NCI-H69 (cell line): ENCODE measurements at places on chromosomes 1 and 21.
A peak's percentile ranks its signal among the peaks of the same experiment; 100 is the strongest.

DNA sequence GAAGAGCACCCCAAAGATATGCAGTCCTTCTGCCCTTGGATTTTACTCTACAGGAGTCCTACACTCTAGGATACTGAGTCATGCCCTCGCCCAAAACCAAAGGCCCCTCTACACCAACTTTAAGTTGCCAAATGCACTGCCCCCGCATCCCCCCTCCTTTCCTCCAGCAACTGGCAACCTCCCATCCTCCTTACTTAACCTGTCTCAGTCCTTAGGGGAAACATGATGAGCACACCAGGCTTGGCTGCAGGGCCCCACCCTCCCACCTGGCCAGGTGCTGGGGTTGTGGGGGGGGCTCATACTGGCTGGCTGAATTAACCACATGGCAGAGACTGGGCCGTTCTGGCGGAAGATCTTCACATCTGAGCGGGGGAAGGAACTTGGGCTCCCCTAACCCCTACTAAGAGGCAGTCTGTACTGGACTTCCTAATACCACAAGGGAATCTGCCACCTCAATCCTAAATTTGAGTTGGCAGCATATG is 1.2 kb downstream of the HDGF start:
- DNase-seq: peak; percentile 95

GRCh38 chr1:43868741-43869067 is 64.9 kb upstream of the ARTN start:
- no peak for DNase-seq

DNA sequence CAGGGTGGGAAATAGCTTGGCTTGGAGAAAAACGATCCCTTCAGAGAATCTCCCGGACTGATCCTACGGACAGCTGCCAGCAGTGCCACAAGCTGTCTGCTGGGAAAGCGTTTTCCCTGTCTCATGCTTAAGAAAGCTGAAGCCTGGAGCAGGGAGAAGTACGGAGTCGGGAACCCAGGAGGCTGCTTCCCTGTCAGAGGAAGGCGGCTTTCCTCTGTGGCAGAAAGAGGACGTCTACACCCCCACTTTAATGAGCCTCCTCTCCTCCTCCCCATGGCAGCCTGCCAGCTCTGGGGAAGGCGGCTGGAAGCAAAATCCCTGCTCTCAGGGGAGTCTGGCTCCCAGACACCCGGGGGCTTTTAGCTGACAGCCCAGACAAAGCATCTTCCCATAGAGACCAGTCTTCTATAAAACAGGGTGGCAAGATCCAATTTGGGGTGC is 7.3 kb downstream of the KIF21B start:
- DNase-seq: peak; percentile 96

- no peak for DNase-seq
Measured at GRCh38 chr1:6465461-6466005, 440 bp downstream of the TNFRSF25 start.

DNA sequence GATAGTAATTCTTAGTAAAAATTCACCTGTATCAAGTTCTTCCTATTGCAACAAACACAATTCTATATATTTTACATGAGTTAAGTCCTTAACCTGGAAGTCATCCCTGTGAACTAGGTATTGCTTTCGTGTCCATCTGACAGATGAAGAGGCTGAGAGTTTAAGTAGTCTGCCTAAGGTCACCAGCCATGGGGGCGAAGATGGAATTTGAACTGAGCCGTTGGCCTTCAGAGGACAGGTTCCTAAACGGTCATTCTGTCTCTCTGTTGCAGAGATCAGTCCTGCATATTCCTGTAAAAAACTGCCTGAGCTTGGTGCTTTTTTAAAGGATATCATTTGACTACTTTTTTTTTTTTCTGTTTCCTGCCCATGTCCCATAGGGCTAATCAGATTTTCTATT is 10.2 kb upstream of the POFUT2 start:
- DNase-seq: no peak

DNA sequence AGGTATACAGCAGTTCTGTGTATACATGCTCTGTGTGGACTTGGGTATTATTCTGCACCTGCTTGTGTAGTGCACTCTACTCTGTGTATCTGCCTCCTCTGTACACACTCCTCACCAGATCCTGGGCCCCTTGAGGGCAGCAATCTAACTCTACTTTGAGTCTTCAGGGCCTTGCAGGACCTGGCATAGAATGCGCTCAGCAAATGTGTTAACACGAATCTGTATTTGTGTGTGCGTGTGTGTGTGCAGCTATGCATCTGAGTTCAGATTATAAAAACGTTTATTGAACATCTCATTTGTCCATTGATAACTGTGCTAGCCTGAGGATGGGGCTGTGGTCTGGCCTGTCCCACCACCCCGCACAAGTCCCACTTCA is 3.9 kb upstream of the MEF2D start:
- DNase-seq: peak; percentile 61

GRCh38 chr21:41926117-41926806 is 27.6 kb downstream of the C2CD2 start:
- DNase-seq: peak; percentile 12

- DNase-seq: no peak
Measured at GRCh38 chr1:30753660-30754123, 3.9 kb downstream of the LAPTM5 start.

GRCh38 chr21:31255896-31256295 is 88.2 kb downstream of the TIAM1 start:
- peak; percentile 87 for DNase-seq

DNA sequence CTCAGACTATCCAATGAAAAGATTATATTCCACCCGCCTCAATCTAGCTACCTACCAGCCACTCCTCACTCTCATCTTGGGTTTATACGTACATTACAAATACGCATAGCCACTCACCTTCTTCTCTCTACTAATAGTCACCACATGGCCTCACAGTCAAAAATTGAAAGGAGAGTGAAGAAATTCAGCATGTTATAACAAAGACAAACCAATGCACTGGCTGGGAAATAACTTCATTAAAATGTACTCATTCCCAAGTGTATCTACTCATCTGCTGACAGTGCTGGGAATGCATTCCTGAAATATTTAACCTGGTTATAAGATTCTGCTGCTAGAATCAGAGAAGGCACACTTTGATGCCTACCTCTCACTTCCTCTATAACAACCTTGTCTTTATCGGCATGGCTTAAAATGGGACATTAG is 6.5 kb downstream of the ZNF644 start:
- no peak for DNase-seq

GRCh38 chr1:27858072-27858948 is 14.0 kb upstream of the THEMIS2 start:
- peak; percentile 85 for DNase-seq

DNA sequence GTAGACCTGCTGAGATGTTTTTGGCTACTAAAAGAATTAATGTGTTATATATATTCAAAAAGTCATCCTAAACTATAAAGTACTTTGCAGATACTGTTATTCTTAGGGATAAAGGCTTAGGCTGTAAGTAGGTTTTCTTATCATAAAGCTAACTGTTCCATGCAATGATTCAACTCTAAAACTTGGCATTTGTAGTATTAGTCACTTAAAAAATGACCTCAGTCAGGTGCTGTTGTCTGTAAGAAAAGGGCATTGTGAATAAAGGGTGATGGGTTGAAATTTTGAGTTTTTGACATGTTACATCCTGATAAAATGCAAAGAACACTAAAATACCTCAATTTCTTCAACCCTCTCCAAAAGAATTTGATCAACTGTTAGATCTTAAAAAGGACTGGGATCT is 32.9 kb downstream of the ADCY10 start:
- no peak for DNase-seq

- DNase-seq: no peak
Measured at GRCh38 chr1:169217636-169218035, 111.1 kb downstream of the ATP1B1 start.

DNA sequence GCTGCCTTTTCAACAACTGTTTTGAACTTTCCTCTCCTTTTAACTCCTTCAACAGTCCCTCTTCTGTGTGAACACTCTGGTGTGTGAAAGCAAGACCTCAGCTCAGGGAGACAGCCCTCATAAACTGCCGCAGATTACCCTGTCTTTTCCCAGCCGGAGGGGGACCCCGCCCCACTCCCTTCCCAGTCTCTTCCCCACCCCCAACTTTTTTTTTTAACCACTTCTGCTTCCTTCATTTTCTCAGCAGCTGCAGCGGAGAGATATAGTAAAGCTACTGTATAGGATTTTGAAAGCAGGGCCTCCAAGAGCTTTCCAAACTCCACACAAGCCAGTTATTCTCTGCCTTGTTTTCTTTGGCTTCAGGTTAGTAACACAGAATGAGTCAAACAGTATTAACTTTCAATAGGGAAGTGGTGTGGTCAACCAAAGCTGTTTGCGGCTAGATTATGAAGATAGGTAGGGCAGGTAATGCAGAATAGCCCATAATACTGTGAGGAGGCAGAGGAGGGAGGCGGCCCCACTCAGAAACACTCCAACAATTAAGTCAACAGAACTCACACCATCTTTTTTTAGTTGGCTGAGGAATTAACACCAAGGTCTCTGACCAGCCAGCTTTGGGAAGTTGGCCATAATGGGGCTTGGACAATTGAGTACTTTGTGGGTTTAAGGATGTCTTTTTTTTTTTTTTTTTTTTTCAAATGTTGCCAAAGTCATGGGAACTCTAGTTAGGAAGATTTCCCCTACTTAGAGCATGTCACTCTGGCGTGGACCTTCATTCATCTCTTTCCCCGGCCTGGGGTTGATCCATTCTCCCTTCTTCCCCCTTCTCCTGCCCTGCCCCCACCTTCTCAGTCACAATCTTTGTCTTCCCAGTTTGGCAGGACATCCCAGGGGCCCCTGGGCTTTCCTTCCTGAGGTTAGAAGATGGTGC is 177.0 kb downstream of the CLIC6 start:
- peak; percentile 58 for DNase-seq

- no peak for DNase-seq
Measured at GRCh38 chr1:184598403-184599193, 156.1 kb downstream of the EDEM3 start.

GRCh38 chr1:27643600-27644368 is 8.8 kb upstream of the FGR start:
- peak; percentile 44 for DNase-seq

DNA sequence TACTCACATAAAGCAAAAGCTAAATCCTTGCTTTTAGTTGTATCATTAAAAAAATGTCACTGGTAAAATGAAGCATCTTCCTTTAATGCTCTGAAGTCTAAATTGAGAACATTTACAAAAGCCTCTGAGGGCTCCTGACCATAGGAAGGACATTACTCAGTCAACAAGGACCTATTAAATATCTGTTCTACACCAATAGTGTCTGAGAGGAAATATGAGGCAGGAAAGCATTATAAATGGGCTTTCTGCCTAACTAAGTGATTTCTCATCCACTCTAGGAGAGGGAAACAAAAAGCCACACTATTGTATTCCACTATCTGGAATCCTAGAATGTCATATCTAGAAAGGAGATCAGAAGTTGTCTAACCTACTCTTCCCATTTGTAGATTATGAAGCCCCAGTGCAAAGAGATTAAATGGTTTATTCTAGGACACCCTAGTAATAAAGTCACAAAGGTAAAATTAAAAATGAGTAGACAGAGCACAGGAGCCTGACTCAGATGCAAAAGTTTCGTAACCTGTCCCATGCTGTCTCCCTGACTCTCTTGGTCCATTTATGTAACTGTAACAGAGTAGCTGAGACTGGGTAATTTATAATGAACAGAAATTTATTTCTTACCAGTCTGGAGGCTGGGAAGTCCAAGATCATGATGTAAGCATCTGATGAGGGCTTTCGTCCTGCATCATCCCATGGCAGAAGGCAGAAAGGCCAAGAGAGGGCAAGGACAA is 17.6 kb downstream of the RGS1 start:
- DNase-seq: no peak

DNA sequence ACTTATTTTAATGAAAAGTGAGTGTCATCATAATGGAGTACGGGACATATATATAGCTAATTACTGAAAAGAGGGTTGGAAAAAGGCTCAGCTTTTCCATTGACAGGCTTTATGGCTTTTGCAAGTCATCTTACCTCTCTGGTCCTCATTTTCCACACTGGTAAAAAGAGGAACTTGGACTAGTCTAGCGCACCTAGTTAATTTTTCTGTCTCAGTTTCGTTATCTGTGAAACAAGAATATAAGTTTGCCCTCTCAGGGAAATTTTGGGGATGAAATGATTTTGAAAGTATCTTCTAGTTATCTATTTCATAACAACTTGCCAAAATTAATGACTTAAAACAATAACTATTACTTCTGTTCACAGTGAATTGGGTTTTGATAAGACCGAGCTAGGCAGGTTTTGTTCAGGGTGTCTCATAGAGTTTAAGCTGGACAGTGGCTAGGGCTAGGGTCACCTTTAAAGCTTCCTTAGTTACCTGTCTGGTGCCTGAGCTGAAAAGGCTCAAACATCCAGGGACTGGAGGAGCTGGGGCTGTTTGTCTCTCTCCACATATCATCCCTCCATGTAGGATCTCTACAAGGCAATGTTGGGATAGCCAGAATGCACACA is 91.7 kb downstream of the TYW3 start:
- no peak for DNase-seq

- peak; percentile 74 for DNase-seq
Measured at GRCh38 chr1:93581917-93582850, 99.5 kb downstream of the BCAR3 start.

DNA sequence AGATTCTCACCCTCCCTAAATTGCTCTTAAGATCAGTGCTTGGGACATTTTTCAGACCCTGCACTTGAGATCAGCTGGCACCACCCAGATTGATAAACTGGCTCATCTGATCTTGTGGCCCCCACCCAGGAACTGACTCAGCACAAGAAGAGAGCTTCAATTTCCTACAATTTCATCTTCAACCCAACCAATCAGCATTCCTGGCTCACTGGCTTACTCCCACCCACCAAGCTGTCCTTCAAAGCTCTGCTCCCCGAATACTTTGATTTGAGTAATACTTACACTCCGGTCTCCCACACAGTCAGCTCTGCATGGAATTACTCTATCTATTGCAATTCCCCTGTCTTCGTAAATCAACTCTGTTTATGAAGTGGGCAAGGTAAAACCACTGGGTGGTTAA is 461.9 kb upstream of the RGS18 start:
- no peak for DNase-seq

DNA sequence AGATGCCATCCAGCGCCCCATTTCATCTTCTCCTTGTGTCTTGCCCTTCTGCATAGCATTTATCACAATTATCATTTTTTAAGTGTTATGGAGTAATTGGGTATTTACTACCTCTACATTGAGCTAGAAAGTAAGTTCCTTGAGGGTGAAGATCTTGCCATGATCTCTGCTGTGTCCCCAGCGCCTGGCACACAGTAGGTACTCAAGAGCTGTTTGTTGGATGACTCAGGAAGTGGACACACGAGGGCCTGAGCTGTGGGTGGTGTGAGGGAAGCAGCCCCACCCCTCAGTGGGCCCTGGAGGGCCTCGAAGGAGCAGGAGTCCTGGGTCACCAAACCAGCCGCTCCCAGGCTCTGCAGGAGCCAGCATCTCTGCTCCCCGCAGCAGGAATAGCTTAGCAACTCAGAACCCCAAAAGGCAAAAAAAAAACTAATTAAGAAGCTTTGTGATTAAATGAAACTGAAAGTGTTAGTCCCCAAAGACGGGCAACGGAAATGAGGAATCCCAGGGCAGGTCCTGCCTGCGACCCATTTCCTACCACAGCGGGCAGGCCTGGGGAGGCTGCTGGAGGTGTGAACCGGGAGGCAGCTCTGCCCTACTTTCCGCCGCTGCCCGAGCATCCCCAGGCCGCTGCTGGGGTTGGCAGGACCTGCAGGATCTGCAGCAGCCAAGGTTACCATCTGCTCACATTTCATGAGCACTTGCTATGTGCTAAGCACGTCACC is 87.7 kb downstream of the LACTBL1 start:
- no peak for DNase-seq

- DNase-seq: peak; percentile 37
Measured at GRCh38 chr1:208205216-208206013, 38.8 kb downstream of the PLXNA2 start.

GRCh38 chr1:1088029-1088800 is 14.1 kb upstream of the RNF223 start:
- no peak for DNase-seq

- no peak for DNase-seq
Measured at GRCh38 chr1:39992234-39992633, 37.3 kb downstream of the MFSD2A start.

- DNase-seq: peak; percentile 64
Measured at GRCh38 chr1:158998781-158999161, 10.9 kb upstream of the IFI16 start.
